ENCODE measurements at places on chromosomes 5 and 9.

- DNase-seq: no peak
These were observed 19.2 kb downstream of the GSN start for GRCh38 chr9:121286973-121287741.

DNA sequence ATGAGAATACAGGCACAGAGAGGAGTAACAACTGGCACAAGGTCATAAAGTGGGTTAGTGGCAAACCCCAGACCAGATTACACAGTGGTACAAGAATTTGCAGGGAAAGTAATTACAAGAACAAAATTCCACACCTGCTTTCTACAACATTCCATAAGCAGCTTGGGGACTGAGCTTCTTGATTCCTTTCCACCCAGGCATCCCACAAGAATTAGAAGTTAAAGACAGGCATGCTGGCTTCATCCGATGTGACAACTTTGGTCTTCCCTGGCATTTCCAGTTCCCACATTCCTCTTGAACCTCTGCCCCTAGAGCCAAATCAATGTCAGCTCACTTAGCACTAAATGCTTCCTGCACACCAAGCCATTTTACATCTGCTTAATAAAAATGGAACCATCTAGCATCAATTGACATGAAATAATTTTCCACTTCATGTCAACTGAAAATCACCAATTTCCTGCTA lies 435.8 kb upstream of the PAPPA start:
- DNase-seq: no peak

DNA sequence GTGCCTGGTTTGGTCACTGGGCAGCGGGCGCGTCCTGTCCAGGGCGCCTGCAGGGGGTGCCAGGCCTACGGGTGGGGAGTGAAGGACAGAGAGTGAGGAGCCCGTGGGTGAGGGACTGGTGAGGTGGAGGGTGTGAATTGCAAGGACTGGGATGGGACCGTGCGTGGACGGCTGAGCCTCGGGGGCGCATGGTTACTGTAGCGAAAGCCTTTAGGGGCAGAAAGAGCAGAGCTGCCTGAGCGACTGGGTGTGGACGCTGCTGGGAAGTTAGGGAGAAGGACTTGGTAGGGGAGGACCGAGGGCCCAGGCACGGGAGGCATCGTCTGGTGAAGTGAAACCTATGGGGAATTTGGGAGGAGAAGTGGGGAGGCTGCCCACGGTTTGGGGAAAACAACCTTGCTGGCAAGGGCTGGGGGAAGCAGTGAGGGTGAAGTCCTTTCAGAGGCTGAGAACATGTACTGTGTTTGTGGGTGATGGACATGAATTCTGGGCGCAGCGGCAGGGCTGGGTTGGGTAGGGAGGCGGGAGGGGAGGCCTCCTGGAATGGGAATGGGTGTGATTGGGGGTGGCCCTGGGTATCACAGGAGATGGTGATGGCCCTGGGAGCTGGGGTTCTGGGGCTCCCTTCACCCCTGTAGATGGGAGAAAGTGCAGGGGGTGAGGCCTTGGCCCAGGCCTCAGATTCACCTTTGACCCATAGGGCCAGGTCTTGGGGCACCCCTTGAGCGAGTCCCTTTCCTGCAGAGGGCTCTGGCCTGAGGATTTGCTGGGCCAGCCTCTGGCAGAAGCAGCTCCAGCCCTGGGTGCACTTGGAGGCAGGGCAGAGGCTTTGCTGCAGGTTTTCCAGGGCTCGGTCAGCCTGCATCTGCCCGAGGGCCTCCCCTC lies 1.7 kb upstream of the TOR4A start:
- DNase-seq: no peak

DNA sequence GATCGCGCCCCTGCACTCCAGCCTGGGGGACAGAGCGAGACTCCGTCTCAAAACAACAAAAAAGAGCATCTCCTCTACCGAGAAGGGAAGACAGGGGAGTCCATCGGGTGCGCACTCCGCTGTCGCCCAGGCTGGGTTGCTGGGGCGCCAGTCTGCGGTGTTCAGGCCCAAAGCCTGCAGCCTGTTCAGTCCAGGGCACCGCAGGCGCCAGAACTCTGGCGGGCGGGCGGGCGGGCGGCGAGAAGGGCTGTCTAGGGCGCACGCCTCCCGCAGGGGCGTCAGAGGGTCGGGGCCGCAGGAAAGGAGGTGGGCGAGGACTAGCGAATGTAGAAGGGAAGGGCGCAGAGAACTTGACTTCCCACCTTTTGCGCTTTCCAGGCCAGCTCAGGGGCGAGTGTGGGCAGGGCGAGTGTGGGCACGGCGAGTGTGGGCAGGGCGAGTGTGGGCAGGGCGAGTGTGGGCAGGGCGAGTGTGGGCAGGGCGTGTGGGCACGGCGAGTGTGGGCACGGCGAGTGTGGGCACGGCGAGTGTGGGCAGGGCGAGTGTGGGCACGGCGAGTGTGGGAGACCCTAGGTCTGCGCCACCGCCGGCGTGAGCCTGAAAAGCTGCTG lies 10.5 kb downstream of the PROP1 start:
- DNase-seq: no peak
